ENCODE measurements at places on chromosomes 4 and X. TPM values are rescaled to one million over a fixed set of nuclear protein-coding genes. Genes with fewer than 3 reads are reported as not detected.

GAGE12H gene
- total RNA-seq: not detected

SPATA4 gene
- not detected for total RNA-seq

GRCh38 chr4:8072235-8072968, 86.2 kb downstream of the ABLIM2 start:
- no peak overlapping the region for H3K27ac ChIP-seq
- no peaks in the 10 kb centered on the region for H3K36me3 ChIP-seq
- H3K27me3 ChIP-seq: peaks cover 26% of the 10 kb centered on the region
- no peaks in the 10 kb centered on the region for H3K4me1 ChIP-seq
- DNase-seq: no peak

DNA sequence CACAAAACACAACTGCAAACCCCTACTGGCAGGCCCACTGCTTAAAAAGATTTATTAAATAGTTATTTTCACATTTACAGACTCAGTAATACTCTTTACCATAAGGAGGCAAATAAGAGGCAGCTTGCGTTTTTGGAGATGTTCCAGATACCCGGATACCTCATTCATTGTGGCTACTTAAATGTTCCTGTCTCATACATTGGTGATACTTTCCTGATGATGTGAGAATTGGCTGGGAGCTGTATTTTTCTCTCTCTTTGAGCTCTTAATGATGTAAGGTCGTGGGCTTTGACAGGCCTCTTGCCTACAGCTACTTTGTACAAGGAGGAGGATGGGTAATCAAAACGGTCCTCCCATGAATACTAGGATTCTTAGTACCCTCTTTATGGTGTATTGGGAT, 101.5 kb downstream of the AKAP4 start:
- H3K36me3 ChIP-seq: no peaks in the 10 kb centered on the region
- no peak overlapping the region for H3K4me3 ChIP-seq
- H3K27me3 ChIP-seq: no peaks in the 10 kb centered on the region
- no peak overlapping the region for H3K27ac ChIP-seq
- no peak for DNase-seq
- no peaks in the 10 kb centered on the region for H3K4me1 ChIP-seq

GRCh38 chr4:56123051-56123450, 174.3 kb downstream of the CEP135 start:
- H3K4me3 ChIP-seq: no peak overlapping the region
- H3K27me3 ChIP-seq: peaks cover 7% of the 10 kb centered on the region

GRCh38 chr4:89064848-89065247, 7.9 kb upstream of the FAM13A start:
- DNase-seq: peak; percentile 40
- H3K4me1 ChIP-seq: peaks cover 17% of the 10 kb centered on the region
- H3K36me3 ChIP-seq: peaks cover 5% of the 10 kb centered on the region
- H3K27ac ChIP-seq: no peak overlapping the region
- no peaks in the 10 kb centered on the region for H3K27me3 ChIP-seq

DNA sequence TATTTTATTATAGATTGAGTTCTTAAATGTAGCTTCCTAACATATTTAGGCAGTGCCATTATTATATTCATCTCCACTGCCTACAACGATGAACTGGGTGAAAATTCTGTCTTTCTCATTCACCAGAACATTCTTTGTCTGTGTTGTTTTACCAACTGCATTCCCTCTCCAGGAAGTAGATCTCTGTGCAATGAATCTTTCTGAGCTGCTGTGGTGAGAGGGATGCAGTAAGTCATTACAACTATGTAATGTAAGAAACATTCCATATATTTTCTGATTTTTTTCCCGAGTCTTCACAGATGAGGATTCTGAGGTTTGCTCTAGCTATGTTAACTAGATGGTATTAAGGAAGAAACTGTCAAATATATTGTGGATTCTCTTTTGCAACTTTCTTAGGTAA, 811.9 kb upstream of the PCDH7 start:
- H3K27ac ChIP-seq: no peak overlapping the region
- H3K4me3 ChIP-seq: no peak overlapping the region
- DNase-seq: no peak
- H3K4me1 ChIP-seq: no peaks in the 10 kb centered on the region
- H3K27me3 ChIP-seq: no peaks in the 10 kb centered on the region
